Globus pallidus (tissue), 1 donor: ENCODE measurements at places on chromosomes 1 and 21.

- no peak for DNase-seq
These were observed 21.8 kb upstream of the LRRC53 start for GRCh38 chr1:74534241-74534640.

DNA sequence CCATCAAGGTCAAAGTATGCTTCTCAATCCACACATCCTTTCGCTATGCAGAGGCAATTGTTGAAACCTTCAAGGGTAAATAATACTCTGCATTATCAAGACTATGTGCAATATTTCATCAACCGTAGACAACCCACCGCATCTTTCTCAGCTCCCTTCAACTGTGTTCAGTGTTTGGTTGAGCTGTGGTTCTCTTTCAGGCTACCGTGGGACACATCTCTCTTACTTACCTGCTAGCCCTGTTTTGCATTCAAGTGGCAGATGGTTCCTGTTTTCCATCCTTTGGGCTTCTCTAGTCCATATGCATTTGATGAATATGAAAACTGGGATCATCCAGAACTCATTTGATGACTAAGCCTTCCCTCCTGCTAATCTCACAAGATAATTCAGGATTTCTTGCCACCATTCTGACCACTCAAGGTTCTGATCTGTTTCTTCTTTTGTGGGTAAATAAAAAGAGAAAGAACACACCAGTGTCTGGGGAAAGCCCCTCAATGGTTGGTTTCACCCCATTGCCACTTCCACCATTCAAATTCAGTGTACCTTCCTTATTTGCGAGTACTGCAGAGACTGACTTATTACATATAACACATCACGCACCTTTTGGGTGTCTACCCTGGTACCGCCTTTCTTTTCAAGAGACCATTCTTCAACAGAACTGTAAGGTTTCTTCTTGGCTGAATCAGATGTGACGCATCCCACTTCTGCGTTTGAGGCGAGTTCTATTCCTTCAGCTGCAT lies 61.7 kb downstream of the BACE2 start:
- no peak for DNase-seq

- no peak for DNase-seq
These were observed 5.3 kb downstream of the PLXNA2 start for GRCh38 chr1:208238710-208239472.

DNA sequence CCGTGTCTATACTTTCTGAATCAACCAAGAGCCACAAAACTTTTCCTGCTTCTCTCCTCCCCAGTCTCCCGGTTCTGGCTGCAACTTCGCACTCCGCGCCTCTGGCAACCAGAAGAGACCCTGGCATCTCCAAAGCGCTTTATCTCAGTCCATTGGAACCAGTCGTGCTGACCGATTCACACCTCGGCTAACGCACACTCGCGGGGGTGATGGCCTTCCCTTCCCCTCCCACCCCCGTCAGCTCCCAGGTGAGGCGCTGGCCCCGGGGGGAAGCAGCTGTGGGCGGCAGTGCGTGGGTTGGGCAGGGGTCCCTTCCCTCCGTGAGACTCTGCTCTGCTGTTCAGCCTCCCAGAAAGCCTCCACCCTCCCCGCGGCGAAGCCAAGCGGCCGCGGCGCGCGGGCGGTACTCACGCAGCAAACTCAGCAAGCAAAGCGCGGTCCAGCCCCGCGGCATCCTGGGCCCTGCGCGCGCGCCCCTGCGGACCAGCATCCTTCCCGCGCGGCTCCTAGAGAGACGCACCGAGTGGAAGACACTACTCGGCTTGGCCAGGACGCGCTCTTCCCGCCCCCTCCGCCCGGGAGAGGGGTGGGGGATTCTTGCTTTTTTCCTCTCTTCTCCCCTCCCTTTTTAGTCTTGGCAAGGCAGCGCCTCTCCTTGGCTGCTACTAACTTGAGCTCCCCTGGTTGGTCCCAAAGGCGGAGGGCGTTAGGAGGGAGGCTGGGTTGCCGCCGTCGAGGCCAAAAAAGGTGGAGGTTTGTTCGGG lies at the start of gene CD34:
CD34 (minus strand) TSS at position 535 of the 764 bp plus-strand sequence; CDS start at position 490, 45 bp downstream.
- DNase-seq: no peak

- no peak for DNase-seq
These were observed 20.6 kb upstream of the LAMC2 start for GRCh38 chr1:183165456-183165855.

DNA sequence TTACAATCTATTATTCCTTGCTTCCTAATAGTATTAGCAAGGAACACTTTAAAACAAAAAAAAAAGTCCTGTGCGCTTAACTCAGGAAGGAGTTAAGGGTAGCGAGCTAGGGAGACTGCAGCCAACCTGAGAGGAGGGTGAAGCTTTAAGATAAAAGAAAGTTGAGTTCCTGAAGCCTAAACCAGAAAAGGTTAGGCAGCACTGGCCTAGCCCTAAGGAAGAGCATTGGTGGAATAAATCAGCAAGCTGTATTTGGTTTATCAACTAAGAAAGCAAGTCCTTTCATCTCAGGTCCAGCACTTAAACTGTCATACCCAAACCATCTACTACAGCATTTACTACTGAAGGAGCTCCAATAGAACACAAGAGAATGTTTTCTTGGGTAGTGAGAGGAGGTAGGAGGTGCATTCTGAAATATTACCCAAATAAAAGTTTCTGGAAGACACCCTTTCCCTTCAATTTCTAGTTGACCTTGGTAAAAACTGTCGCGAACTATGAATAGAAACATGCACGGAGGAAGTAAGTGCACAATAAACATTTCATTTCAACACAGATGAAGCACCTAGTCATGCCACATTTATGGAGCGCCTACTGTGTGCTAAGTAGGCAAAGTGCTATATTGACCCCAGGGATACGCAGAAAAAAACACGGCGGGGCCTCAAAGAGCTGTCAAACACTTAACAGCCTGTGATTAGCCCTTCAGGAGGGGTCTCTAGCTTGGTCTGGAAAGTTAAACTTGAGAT lies 1.3 kb downstream of the GLRX2 start:
- peak; percentile 3 for DNase-seq

DNA sequence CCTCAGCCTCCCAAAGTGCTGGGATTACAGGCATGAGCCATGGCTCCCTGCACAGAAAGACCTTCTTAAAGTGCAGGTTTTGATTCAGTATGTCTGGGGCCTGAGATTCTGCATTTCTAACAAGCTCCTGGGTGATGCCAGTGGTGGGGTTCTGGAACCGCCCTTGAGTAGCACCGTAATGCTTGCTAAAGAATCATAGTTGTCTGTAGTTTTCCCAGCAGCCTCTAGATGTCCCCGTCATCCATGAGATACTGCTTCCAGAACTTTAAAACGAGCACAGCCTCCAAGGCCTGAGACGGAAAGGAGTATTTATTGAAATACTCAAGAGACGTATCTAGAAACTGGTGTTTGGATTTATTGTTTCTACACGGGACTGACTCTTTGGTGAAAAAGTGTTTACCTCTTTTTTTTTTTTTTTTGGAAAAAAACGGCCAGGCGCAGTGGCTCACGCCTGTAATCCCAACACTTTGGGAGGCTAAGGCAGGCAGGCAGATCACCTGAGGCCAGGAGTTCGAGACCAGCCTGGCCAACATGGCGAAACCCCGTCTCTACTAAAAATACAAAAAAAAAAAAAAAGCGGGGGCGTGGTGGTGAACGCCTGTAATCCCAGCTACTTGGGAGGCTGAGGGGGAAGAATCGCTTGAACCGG lies 2.6 kb upstream of the TOR3A start:
- DNase-seq: peak; percentile 67

DNA sequence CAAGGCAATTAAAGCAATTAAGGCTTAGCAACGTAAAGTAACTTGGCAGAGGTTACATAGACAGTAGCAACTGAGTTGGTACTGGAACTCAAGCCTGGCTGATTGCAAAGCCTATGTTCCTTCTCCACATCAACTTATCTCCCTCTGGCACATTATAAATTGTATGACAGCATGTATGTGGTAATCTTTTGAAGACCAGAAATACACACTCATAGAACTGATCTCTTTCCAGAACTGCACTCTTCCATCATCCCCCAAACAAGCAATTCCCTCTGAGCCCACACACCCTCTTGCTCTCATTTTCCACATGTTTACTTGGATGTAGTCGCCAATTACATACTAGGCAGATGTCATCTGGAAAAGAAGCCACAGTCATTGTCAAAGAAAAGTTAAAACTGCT lies 502.2 kb downstream of the PLPP3 start:
- DNase-seq: no peak

- DNase-seq: no peak
These were observed 12.1 kb upstream of the PDC start for GRCh38 chr1:186473047-186473446.

DNA sequence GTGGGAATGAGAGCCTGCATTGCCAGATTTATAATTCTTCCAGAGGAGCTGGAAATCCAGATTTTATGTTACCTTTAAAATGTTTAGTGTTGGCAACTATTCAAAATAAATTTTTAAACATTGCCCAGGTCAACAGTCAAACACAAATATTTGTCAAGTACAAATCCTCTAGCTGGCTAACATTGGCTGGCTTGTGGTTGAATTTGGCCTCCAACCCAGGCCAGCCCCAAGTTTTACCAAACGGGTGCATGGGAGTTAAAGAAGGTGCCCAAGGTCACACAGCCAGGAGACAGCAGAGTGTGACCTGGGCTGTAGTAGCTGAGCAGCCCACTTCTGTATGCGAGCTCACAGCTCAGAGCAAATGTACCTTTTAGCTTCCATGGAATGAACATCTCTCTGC lies 240.6 kb downstream of the DSCAM start:
- no peak for DNase-seq

DNA sequence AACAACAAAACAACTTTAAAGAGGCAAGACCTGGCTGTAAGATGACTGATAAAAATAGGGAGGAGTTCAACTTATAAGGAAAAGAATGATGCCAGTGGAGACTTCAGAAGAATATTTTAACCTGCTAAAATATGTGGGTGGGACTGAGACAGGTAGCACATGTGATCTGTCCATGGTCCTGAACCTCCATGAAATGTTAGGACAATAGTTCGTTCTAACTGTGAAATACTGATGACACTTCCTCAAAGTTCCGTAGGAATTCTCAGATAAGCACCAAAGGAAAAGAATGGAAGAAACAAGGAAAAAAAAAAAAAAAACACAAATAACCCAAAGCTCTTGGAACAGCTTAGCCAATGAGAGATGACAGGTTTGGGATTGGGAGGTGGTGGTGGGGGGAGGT lies 44.7 kb downstream of the CDC42BPA start:
- DNase-seq: no peak

DNA sequence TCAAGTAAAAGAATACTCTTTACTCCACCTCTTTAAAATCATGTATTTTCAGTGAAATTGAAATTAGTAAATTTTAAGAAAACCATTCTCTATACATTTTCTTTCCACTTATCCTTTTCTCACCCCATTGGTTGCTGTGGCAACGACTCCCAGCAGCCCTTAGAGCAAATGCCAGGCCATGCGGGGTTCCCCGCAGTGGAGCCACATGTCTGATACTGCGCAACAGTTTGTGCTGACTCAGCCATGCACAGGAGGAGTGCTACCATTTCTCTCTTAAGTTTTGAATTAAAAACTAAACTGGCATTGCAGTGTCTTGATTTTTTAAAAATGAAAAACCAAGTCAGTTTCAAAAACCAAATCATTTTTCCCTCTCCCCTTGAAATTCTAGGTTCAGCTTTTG lies 214.1 kb upstream of the L1TD1 start:
- no peak for DNase-seq

- no peak for DNase-seq
These were observed 11.3 kb downstream of the MRAP start for GRCh38 chr21:32309906-32310460.

DNA sequence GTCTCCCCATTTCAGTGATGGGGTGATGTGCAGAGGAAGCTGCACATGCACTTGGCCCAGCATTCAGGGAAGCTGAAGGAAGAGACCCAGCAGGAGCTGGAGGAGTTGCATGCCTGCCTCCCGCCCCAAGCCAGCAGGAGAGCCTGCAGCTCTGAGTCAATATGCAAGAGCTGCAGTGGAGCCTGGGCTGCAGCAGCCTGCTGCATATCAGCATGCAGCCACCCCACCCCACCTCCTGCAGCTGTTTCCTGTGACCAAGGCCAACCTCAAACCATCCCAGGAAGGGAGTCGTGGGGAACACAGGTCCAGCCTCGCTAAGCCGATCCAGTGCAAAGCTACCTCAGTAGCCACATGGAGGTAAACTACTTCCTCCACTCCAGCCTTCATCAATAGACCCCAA lies 18.9 kb downstream of the AGT start:
- no peak for DNase-seq

- no peak for DNase-seq
These were observed 1908.7 kb downstream of the MRPL39 start for GRCh38 chr21:23698619-23699018.

DNA sequence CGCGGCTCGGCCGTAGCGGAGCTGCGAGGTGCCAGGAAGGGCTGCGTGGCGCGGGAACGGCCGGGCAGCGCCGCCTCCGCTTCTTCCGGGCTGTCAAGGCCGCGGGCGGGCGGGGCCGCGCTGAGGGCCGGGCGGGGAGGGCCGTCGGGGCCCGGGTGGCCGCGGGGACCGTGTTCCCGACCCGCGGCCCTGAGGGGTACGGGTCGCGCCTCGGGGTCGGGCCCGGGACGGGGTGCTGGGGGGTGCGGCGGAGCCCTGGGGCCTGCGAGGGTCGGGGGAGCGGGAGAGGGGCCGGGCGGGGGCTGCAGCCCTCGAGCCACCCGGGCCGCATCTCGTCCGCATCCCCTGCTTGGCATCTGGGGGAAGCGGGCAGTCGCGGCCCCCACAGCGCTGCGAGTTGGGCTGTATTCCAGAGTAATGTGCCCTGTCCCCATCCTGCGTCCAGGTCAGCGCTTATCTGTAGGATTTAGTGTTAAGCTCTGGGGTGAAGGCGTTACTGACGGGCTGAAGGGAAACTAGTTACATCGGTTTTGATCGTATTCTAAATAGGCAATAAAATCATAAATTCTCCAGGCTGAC lies 379 bp downstream of the RER1 start:
- no peak for DNase-seq

GRCh38 chr1:173253046-173253445 lies 45.9 kb upstream of the TNFSF4 start:
- no peak for DNase-seq

- DNase-seq: no peak
These were observed 714.0 kb downstream of the RWDD3 start for GRCh38 chr1:95948023-95948422.

GRCh38 chr1:18875107-18875795 lies 15.8 kb upstream of the TAS1R2 start:
- peak; percentile 80 for DNase-seq

- DNase-seq: no peak
These were observed 133.3 kb upstream of the SLC44A3 start for GRCh38 chr1:94686882-94687281.

- DNase-seq: no peak
These were observed 57.1 kb upstream of the SPOCD1 start for GRCh38 chr1:31872658-31873636.
